ENCODE measurements at places on chromosomes 1 and 21.

DNA sequence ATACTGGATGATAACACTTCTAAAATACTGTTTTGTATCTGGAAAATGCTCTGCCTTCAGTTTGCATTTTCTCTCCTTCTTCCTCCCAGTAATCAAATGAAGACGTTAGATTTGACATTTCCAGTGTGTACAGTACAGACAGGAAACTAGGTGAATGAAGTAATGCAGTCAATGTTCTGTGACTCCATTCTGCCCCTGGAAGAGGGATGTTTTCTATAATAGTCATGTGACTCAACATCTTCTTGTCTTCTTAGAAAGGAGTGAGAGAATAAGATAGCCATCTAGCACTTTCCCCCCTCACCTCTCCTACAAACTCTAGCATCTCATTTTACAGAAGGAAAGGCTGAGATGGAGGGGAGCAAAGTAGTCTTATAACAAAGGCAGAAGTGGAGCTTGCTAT, 77.6 kb downstream of the DDR2 start:
- DNase-seq, result no peak

DNA sequence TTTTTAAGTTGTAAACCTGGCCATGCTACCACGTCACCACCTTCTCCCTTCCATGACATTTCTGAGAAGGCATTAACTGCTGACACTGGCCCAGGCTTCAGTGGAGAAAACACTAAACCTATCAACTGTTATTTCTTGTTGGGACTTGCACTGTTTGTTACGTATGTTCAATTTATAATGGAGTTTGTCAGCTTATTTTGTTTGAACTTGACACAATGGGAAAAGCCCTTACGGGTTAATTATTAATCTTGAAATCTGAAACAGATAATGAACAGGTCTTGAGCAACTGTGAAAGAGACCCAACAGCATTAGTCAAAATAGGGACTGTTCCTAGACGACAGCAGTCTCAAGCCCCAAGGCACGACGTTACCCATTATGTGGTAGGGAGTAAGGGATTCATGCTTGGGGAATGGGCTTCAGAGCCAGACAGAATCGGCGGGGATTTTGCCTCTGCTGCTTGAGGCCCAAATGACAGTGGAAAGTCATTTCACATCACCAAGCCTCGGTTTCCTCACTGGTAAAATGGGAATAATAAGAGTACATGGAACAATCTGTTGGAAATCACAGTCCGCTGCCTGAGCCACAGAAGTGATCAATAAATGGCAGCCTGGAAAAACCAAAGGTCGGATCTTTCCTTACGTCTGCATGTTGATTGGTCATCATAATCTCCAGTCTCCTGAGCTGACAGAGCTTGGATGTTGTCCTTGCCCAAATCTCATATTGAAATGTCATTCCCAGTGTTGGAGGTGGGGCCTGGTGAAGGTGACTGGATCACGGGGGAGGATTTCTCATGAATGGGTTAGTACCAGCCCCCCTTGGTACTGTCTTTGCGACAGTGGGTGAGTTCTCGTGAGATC, 44.5 kb downstream of the TIAM1 start:
- DNase-seq, result no peak

- no peak for DNase-seq
Measured at GRCh38 chr1:40044110-40044509, 3.6 kb downstream of the CAP1 start.

- DNase-seq, result no peak
Measured at GRCh38 chr1:153415850-153416570, at the start of gene S100A7A. S100A7A (plus strand) TSS chr1:153416520; CDS start chr1:153418083, 1,563 bp downstream.

GRCh38 chr1:226443439-226443838, 35.5 kb upstream of the PARP1 start:
- DNase-seq, result no peak

GRCh38 chr1:167219194-167219593, 1.5 kb upstream of the POU2F1 start:
- DNase-seq, result no peak

- DNase-seq, result peak; percentile 19
Measured at GRCh38 chr1:154476791-154477190, 25.2 kb upstream of the TDRD10 start.

DNA sequence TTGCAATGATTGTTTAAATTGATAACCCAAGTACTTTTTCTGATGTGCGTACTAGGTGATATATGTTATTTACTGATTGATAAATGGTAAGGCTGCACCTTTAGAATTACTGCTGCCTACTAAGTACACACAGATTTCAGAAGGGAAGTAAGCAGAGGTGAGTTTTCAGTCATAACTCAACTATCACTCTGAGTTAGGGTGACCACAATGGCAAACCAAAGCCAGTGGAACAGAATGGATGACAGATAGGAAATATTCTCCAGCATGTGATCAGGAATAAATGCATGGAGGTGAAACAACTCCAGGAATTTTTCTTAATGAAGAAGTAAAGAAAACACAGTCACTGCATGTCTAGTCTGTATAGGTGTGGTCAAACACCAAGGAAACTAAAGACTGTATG, 7.5 kb upstream of the KCNJ15 start:
- no peak for DNase-seq

GRCh38 chr1:3465091-3465934, 10.8 kb downstream of the ARHGEF16 start:
- DNase-seq, result no peak

DNA sequence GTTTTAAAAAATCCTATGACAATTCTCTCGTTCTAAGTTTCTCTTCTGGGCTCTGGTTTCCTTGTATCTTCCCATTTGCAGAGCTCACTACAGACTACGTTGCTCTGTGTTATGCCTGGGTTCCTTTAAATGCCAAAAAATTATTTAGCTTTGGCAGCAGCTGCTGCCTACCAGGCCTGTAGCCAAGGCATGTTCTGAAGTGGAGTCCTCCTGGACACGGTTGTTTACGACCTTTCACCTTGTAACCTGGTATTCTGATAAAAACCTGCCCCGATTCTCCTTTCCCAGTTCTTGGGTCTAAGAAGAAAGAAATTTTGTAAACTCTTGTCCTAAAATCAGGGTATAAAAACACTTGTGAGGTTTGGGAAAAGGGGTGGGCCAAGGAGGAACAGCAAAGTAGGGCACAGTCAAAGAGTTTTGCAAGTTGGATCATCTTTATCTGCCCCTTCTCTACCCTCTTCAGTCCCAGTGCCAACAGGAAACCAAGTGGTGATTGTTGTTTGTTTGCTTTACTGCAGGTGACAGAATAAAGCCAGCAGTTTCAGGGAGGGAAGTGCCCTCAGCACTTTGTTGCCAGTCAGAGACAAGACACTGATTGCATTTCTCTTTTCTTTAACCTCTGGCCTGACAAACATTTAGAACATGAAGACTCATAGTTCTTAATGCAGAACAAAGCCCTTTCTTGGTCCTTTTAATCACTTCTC, 3.1 kb upstream of the TXNIP start:
- peak; percentile 53 for DNase-seq

DNA sequence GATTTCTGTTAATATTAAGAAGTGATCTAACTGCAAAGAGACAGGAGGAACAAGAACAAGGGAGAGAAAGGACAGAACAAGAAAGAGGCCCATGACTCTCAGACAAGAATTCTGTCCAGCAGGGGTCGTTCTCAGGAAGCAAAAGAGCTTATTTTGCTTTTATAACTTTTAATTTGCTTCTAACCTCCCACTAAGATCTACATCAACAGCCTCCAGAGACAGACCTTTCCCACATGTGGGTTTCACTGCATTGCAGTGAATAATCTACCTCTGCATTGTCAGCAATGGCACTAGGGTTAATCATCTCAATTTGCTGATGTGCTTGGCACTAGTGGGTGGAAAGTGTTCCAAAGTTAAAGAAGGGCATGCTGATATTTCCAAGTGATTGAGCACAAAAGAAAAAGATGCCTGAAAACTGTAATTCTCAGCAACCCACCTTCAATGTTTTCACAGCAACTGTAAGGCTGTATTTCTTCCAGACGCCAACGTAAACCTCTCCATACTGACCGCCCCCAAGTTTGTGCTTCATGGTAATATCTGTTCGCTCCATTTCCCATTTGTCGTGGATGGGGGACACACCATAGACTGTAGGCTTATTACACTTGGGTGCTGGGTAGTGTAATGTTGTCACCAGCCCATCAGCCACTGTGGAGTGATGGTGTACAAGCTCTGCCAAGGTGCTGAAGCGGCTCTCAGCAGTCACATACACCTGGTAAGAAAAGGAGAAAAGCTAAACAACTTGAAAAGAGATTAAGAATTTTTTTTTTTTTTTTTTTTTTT, 39.5 kb downstream of the TOR3A start:
- DNase-seq, result no peak

DNA sequence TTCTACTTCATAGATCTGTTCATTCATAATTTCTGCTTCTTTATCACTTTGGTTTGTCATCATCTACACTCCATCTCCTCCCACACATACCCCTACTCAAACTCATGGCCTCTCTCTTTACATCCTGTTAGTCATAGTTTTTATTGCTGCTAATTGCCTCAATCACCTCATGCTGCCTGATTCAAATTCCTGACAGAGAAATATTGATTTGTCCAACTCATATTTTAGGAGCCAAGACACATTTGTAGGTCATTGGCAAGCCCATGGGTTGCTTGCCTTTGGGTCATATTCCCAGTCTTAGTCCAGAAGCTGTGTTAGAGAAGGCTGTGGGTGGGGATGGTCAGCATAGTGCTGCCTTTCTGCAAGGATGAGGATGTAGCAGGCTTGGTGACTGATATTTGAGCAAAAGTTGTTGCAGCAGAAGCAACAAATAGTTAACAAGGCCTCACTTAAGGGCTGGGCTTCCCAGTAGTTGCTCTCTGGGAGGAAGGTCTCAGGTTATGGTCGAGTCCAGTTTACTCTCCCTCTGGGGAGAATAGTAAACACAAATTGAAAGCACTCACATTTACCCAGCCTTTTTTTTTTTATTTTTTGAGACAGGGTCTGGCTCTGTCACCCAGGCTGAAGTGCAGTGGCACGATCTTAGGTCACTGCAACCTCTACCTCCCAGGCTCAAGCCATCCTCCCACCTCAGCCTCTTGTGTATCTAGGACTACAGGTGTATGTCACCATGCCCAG, 22.4 kb upstream of the EPS15 start:
- DNase-seq, result no peak

GRCh38 chr1:40606978-40607377, 58.5 kb downstream of the RIMS3 start:
- DNase-seq, result peak; percentile 38

GRCh38 chr1:151945725-151946722, 36.7 kb upstream of the THEM4 start:
- DNase-seq, result peak; percentile 98

DNA sequence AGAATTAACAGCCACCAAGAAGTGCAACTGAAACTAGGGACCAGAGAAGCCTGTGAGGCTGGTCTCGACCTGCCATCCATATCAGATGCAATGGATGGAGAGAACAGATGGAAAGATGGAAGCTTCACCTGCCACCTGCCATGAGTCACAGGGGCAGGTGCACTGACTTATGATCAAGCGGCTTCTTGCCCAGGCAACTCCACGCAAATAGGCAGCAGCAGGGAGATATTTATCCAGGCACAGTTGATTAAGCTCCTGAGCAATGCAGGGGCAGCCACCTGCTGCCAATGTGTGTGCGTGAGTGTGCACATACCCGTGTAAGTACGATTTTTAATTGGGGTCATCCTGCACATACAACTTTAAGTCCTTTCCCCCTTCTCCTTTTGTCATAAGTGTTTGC, 174.2 kb downstream of the PTPRU start:
- DNase-seq, result no peak

- no peak for DNase-seq
Measured at GRCh38 chr1:63818567-63819325, 44.9 kb downstream of the ROR1 start.

- no peak for DNase-seq
Measured at GRCh38 chr1:55060133-55060999, 21.0 kb downstream of the PCSK9 start.

DNA sequence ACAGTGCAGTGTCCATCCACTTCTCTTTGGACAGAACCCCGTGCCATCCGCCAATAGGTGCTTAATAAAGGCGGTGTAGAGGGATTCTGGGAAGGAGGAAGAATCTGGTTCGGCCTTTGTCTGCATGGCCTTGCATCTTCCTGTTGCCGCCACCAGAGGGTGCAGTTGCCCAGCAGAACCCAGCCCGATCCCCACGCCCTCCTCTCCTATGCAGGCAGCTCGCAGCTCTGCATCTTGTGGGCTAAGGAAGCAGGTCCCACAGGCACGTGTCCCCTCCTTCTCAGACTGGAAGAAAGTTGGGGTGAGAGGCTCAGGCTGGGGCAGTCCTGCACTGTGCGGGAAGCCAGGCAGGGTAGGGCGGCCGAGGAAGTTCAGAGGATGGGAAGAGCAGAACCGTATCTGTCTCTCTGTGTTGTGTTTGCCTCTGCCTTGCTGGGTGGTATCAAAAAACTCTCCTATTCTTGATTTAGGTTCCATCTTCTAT, 20.8 kb downstream of the NAV1 start:
- peak; percentile 86 for DNase-seq

GRCh38 chr21:41374177-41374712, 12.4 kb downstream of the MX2 start:
- DNase-seq, result no peak

DNA sequence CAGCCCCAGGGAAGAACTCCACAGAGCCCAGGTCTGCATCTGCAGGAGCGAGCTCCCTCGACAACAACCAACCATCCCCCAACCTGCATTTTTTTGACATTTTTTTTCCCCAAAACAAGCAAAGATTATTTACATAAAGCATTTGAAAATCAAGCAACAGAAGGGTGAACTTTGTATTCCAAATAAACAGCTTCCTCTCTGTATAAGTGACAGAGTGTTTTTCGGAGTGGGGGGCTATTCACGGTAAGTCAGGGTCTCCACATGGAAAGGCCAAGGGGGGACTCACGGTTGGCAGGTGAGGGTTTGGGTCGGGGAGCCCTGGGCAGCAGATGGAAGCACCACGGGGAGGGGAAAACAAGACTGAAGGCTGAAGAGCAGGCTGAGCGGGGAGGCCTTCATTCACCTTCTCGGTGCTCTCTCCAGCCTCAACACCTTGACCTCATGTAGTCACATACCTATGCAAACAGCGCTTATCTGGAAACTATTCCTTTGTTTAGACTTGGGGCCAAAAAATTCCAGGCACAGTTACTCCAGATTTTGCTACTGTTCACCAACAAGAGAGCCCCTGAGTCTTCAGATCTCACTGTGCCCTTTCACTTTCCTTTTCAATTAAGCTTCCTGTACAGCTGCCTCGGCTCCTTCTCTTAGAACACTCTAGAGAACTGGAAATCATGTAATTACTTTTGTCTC, 27.6 kb downstream of the C2CD2 start:
- DNase-seq, result no peak

GRCh38 chr1:53321366-53321765, 6.5 kb downstream of the LRP8 start:
- no peak for DNase-seq

- DNase-seq, result no peak
Measured at GRCh38 chr21:44990921-44991320, 51.1 kb downstream of the SLX9 start.
